Activated CD4-positive, CD25-positive, alpha-beta regulatory T cell (primary cell): ENCODE measurements at places on chromosomes 7 and 10.

DNA sequence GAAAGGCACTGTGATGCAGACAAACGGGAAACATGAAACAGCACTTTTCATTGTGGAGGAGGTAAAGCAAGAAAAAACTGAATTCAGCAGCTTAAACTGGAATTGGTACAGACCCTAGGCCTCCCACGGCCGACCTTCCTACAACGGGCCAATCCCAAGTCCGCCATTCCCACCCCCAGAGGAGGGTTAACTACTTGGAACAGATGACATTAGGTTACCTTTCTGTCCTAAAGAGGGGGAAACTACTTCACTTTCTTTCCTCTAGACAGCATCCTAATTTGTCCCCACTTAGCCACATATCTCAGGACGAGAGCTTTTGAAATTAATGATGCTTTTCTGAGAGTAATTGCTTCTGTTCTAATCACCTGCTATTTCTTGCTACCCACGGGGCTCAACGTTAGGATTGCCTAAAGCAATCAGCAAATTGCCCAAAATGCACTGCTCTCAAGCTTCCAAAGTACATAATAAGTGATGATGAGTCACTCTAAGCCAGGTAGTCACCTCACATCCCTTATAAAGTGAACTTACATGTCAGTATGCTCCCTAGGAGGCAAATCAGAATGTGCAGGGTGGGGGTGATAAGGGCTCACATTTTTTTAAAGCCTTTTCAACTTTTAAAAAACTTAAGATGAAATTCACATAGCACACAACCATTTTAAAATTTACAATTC is 36.7 kb downstream of the LSM5 start:
- DNase-seq = no peak

DNA sequence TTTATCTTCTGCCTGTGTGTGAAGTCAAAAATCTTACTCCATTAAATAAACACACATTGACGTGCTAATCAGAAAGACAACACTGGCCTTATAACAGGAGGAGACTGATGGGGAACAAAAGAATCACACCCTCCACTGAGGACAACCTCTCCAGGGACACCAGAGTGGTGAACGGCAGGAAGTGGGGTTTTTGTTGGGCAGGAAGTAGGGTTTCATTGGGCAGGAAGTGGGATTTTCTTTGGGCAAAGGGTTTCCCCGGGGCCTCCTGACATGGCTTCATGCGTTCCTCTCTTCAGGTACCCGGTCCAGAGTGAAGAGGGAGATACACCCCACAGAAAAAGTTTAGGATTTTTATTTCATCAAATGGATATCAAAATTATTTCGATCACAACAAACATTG is 30.6 kb downstream of the ADARB2 start:
- DNase-seq = no peak

GRCh38 chr7:36283181-36283580 is 106.5 kb upstream of the ANLN start:
- DNase-seq = no peak

DNA sequence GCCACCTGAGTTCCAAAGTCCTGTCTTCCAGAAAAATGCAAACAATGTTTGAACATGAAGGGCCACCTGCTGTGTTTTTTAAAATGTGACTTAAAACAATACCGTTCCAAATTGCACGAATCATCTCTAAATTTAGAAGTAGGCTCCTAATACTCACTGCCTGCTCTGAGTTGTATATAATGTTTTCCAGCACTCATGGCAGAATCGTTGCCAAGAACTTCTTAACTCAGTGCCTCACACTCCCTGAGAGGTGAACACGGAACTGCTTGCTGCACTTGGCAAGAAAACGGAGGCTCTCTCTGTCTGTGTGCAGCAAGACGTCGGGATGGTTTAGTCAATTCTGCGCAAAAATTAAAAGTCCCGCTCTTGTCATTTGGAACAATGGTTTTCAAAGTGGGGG is 757.3 kb upstream of the AUTS2 start:
- no peak for DNase-seq

- no peak for DNase-seq
These were observed 105.2 kb upstream of the PPIF start for GRCh38 chr10:79241990-79242619.

DNA sequence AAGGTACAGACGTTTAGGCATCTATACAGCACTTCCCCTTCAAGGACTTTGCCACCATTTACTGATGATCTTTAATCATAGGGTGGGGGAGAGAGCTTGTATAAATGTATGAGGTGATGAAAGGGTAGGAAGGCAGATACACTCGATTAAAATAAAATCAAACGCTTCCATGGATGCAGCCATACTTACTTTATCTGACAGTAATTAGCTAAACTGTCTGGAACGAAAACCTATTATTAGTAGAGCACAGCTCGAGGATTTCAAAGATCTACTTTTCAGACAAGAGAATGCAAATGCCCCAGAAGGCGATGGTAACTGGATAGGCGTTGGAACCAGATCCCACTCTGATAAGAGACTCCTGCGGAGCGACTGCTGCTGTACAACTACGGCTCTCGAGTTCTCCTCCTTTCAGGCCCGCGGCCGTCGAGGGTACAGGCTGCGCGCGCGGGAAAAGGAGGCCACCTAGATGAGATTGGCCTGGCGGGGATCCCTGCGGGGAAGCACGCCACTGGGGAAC is 3.1 kb upstream of the NKX2-3 start:
- DNase-seq = no peak

GRCh38 chr10:14930610-14931009 is 23.3 kb downstream of the DCLRE1C start:
- DNase-seq = no peak

GRCh38 chr10:32932225-32932729 is 25.8 kb downstream of the ITGB1 start:
- no peak for DNase-seq

DNA sequence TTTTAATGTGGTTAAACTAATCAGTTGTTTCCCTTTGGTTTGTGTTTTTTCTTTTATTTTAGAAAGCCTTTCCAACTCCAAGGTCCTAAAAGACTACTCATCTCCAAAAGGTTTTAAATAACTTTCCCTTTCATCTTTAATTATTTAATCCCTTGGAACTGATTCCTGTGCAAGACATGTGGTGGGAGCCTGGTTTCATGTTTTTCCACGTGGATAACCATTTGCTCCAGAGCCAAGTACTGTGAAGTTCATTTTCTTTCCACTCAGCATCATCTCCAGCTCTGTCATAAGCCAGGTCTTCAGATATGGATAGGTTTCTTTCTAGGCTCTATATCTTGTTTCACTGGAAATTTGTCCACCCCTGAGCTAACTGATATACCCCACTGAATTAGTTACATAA is 16.7 kb downstream of the PPP1R3C start:
- DNase-seq = no peak

- DNase-seq = no peak
These were observed 1.4 kb upstream of the UFSP1 start for GRCh38 chr7:100890653-100891567.

GRCh38 chr10:77325233-77325537 is 312.4 kb downstream of the KCNMA1 start:
- DNase-seq = no peak

GRCh38 chr7:112492186-112492585 is 11.4 kb downstream of the LSMEM1 start:
- DNase-seq = no peak

- no peak for DNase-seq
These were observed 20.1 kb downstream of the RUNDC3B start for GRCh38 chr7:87648316-87648715.

GRCh38 chr10:10120671-10121070 is 897.0 kb upstream of the CELF2 start:
- no peak for DNase-seq

GRCh38 chr7:44881610-44882009 is 3.7 kb downstream of the PURB start:
- no peak for DNase-seq

DNA sequence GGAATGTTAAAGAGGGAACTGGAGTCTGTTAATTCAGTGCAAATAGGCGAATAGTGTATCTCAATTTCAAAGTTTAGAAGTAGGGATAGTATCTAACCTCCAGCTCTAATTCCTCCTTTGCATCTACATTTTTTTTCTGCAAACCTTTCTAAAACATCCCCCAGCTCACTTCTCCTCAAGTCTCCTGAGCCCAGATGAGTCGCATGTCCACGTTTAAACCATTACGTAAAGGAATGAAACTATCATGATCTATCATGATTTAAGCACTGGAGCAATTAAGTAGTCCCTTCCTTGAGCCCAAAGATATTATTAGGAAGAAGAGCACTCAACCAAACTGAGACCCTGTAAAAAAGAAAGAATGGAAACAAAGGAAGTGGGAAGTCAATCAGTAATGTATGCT is 29.9 kb downstream of the GPR22 start:
- no peak for DNase-seq

- no peak for DNase-seq
These were observed 57.3 kb upstream of the TES start for GRCh38 chr7:116153050-116153449.

GRCh38 chr10:28774051-28774995 is 97.0 kb downstream of the BAMBI start:
- DNase-seq = no peak

DNA sequence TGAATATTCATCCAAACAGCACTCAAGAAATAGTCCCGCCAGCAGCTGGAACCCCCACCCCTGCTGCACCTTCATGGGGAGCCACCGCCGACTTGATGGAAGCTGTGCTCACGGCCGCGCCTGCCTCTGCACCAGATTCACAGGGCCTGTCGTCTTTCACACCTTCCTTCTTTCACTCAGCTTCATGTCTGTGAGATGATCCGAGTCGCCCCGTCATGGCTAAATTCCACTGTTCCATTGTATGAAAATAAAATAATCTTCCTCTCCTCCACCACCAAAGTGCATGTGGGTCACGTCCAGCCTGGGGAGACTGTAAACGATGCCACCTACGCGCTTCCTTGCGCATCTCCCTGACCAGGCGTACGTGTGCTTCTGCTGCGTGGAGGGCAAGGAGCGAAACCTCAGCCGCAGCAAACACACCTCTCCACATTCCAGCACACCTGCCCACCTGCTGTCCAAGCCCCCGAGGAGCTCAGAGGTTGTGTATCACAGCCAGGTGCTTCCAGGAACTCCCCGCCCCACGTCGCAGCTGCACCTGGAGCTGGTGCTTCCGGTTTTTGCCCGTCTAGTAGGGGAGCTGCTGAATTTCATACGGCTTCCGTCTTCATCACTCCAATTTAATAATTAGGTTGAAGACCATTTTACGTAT is 137.0 kb downstream of the PTPRN2 start:
- DNase-seq = no peak

DNA sequence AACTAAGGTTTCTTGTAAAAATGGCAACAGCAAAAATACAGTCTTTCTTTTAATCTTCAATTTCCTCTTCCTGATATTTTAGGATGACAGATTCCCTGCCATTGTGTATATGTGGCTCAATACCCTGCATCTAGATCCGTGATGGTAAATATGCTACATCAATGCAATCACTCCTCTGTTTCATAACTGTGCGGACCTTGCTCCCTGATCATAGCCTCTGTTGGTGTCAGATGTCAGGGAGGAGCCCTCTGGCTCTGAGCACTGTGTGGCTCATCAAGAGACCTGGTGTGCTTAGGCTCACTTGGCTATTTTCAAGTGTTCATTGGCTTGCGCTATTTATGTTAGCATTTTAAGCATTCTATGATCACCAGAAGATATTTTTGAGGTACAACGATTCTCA is 33.0 kb upstream of the AGR3 start:
- DNase-seq = no peak
